Effector memory CD8-positive, alpha-beta T cell (primary cell): ENCODE measurements at places on chromosomes 7 and 10.

- no peak for DNase-seq
These were observed 181.6 kb downstream of the PTPN20 start for GRCh38 chr10:47092831-47093230.

GRCh38 chr7:1361016-1361755, 98.1 kb downstream of the MICALL2 start:
- no peak for DNase-seq

DNA sequence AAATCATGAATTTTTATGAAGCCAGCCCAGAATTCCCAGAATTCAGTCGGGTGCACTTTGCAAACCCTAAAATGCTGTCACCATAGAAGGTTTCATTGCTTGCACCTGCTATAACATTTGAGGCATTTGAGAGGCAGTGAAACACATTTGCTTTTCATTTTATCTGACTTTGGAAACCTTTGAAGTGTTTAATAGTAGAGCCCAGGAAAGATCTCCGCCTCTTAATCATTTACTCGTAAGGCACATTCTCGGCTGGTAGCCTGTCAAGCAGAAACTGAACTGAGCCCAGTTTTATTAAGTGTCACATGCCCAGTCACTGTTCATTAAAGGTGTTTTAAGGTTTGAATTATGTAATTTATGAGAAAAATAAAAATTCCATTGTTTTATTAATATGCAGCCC, 247.6 kb downstream of the EMX2 start:
- no peak for DNase-seq

GRCh38 chr10:101969412-101969922, 86.5 kb downstream of the ARMH3 start:
- no peak for DNase-seq

- DNase-seq, result no peak
These were observed 446.3 kb upstream of the POT1 start for GRCh38 chr7:125375942-125376341.

GRCh38 chr7:24905996-24906770, 73.8 kb downstream of the OSBPL3 start:
- no peak for DNase-seq

DNA sequence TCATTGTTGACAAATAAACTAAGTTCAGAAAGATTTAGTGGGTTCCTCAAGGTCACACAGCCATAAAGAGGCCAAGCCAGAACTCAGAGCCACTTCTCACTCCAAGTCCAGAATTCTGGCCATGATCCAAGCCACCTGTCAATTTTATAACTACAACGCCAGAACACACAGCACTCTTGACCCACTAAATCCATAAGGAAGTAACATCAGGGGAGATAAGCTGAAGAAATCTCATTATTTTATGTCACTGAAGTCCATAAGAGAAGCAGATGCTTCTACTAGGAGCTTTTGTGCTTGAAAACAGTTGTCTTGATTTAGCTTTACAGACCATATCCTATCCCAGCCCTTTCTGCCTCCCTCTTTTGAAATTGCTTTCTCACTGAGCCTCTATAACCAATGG, 15.9 kb downstream of the ADAM12 start:
- no peak for DNase-seq

DNA sequence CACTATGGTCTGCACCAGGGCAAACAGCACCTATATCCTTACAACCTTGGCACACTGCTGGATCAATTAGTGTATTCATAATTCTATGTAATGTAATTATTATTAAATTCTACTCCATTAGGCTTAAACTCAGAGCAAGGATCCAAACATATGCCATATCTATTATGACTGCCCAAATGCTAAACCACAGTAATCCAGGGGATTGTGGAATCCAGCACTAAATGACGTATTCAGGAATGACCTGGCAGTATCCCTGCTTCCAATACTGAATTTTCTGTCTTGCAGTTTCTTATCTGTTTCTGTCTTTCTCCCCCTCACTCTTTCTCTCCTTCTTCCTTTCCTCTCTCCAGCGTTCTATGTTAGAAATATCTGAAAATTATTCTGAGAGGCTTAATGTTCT, 16.5 kb upstream of the UBE2D1 start:
- DNase-seq, result no peak

DNA sequence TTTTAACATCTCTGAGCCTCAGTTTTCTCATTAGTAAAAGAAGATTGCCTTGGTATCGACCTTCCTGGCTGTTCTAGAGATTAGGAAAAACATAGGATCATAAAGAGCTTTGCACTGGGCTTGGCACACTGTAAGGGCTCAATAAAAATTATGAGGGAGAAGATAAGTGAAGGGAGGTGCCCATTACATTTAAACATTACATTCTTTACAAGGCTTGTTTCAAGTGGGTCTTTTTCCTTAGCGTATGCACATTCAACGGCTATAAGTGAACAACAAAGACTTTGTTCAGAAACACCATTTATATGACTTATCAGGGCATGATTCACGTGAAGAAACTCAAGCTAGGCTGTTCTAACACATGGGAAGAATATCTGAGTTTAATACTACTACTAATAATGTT, 351.9 kb upstream of the NPVF start:
- no peak for DNase-seq

DNA sequence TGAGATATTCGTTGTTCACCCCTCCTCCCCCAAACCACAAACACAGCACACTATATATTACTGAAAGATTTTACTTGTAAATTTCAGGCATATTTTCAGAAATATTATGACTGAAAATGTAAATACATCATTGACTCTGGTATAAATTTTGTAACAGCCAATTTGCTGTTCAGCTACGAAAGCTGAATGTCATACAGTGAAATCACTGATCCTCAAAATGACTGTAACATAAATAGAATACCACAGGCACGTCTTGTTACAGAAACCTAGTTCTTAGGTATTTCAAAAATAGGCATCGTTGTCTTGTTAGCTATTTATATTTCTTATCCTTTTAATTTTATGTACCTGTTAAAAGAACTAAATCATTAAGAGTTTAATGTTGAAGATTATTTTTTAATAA, 15.1 kb downstream of the TRUB1 start:
- no peak for DNase-seq

GRCh38 chr10:22244855-22245254, 27.0 kb upstream of the EBLN1 start:
- DNase-seq, result no peak

DNA sequence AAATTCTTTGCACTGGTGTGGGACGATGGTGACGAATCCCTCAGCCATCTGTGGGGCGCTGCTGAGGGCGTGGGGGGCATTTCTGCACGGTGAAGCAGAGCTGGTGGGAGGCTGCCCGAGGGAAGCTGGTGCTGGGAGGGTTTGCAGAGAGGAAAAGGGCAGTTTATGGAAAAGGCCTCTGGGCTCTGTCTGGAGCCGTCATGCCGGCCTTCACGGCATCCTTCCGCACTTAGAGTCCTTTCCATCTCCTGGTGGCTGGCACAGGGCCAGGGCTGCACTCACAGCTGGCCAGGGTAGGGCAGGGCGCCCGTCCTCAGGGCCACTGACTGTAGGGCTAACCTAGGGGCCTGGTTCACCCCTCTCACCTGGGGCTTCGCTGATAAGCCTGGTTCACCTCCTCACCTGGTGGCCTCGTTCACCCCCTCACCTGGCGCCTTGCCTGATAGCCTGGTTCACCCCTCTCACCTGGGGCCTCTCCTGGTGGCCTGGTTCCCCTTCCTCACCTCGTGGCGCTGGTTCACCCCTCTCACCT, 598 bp upstream of the AMZ1 start:
- DNase-seq, result no peak

DNA sequence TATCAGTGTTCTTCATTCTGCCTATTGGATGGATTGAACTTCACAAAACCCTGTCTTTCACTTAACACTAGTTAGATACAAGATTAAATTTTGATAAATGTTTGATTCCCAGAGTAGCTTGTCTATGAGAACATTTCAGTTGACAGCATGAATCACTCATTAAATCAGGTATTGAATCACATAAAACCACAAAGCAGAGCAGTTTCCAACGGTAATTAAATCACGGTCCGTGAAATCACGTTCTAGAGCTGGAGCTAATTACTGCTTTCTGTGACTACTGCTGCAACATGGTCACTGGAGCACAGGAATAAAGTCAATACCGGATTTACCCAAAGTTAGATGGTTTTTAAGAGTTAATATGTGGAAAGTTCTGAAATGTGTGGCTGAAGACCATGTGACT, 257.8 kb upstream of the PCDH15 start:
- DNase-seq, result no peak

GRCh38 chr7:46386428-46387399, 465.6 kb upstream of the IGFBP3 start:
- DNase-seq, result no peak

- no peak for DNase-seq
These were observed 14.5 kb downstream of the EIF3B start for GRCh38 chr7:2369139-2369538.

DNA sequence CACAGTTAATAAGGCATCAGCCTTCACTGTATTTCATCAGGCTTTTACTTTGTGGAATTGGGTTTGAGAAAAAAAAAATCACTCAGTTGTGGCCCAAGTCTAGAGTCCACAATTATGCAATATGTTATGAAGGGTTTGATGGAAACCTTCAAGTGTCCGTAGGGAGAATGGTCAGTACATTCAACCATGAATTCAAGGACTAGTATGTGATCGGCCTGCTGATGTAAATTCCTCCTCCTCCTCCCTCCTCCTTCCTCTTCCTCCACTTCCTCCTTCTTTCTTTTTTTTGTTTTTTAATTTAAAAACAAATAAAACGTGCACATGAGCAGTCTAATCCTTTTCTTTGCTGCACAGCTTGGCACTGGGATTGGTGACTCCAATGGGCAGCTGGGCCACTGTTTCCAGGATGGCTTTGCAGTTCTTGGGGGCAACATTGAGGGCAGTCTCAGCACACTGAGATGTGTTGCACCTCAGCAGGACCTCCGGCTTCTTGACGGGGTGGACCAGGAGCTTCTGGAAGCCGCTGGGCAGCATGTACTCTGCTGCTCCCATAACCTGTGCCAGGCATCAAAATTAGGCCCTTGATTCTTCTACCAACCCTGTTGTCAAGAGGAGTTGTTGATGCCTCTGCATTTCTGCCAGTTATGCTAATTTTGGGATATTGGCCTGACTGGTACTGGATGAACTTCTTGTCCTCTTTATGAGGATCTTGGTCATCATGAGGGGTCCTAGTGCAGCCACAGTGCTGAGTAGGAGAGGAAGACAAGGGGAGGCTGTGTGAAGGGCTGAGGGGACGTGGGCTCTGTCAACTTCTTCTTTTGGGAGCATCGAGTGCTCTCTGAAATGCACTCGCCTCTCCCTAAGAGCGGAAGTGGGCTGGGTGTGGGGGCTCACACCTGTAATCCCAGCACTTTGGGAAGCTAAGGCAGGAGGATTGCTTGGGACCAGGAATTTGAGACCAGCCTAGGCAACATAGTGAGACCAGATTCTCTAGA, 9.3 kb upstream of the IL2RA start:
- DNase-seq, result no peak

- no peak for DNase-seq
These were observed 163.9 kb downstream of the JCAD start for GRCh38 chr10:29895456-29895855.

DNA sequence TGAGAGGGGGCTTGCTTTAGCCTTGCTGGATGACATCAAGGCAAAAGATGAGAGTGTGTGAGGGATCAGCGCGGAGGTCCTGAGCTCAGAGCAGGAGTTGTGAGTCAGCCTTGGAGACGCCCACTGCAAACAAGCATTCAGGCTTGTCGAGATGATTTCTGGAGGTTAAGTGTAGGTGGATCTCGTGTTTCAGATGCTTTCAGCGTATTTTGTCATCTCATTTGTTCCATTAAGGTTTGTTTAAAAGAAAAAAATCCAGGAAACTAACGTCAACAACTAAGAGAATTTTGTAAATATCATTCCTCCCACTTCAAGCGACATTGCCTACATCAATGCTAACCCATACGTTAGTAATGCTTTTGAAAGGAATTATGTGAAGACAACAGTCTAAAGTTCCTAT, 715.4 kb upstream of the NRP1 start:
- DNase-seq, result no peak

- no peak for DNase-seq
These were observed 24.7 kb upstream of the FEZF1 start for GRCh38 chr7:122329145-122329802.
